COLO829 (cell line): ENCODE measurements at places on chromosomes 16 and 17.

GRCh38 chr17:77480509-77481215 lies 339.9 kb downstream of the SEC14L1 start:
- DNase-seq = no peak

GRCh38 chr17:65193716-65194293 lies 56.6 kb downstream of the RGS9 start:
- peak; percentile 33 for DNase-seq

GRCh38 chr17:28983286-28984230 lies 22.3 kb downstream of the SEZ6 start:
- no peak for DNase-seq

DNA sequence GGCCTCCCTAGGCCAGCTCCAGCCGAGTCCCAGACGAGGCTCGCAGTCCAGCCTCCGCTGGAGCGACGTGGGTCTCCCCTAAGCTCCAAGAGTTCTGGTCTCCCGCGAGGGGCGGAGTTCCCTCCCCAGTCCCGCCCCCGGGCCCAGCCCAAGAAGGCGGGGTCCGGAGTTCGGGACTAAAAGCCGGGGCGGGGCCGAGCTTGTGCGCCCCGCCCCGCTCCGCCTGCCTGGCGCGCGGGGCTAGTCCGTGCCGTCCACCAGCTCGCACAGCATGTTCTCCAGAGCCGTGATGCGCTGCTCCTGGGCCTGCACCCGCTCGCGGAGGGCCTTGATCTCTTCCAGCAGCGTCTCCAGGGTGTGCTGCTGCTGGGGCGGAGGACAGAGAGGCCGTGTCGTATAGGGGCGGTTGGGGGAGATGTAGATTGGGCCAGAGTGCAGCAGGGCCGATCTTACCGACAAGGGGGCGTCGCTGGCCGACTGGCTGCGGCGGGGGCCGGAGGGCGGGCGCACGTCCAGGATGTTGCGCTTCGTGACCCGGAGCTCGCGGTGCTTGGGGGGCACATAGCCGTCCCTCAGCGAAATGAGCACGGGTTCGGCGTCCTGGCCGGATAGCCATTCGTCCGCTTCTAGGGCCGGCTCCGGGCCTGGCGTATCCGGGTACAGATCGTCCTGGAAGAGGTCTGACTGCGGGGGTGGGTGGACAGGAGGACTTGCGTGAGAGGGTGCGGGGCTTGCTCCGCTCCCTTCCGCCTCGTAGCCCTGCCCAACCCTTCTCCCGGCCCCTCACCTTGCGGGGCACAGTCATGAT lies 7.0 kb downstream of the CORO6 start:
- DNase-seq = peak; percentile 72

- DNase-seq = no peak
Observed at GRCh38 chr16:67301080-67301782, 21.9 kb downstream of the PLEKHG4 start.

GRCh38 chr17:55283256-55283965 lies 18.7 kb downstream of the HLF start:
- DNase-seq = no peak

DNA sequence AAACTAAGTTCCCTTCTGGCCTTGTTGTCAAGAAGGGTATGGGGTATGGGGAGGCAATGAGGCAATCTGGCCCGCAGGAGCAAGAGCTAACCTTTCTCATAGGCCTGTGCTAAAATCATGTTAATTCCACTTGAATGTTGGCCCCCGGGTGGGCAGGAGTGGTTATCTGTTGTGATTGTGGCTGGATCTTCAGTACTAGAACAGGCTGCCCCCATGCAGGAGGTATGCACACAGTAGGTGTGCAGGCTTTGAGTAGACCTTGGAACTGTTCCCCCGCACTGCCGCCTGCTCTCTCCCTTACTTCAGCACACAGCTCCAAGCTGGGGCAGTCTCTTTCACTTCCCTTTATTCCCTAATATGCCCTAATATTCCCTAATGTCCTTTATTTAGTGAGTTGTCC lies 52.4 kb upstream of the TANGO6 start:
- DNase-seq = no peak

GRCh38 chr16:59880611-59881010 lies 1146.5 kb upstream of the GOT2 start:
- DNase-seq = no peak
